Retinal pigment epithelial cell (primary cell): ENCODE measurements at places on chromosomes 12 and 14.

GRCh38 chr12:27366621-27367020 lies 34.0 kb downstream of the BMAL2 start:
- no peak for DNase-seq

GRCh38 chr12:91332302-91332701 lies 149.7 kb upstream of the DCN start:
- no peak for DNase-seq

GRCh38 chr14:24258548-24259265 lies 4.3 kb downstream of the TGM1 start:
- no peak for DNase-seq

- DNase-seq: no peak
Observed at GRCh38 chr12:63955831-63956666, 111.5 kb downstream of the SRGAP1 start.

GRCh38 chr14:76784881-76785280 lies 23.6 kb downstream of the VASH1 start:
- DNase-seq: peak; percentile 29

- DNase-seq: no peak
Observed at GRCh38 chr12:89791286-89791685, 82.6 kb upstream of the ATP2B1 start.

DNA sequence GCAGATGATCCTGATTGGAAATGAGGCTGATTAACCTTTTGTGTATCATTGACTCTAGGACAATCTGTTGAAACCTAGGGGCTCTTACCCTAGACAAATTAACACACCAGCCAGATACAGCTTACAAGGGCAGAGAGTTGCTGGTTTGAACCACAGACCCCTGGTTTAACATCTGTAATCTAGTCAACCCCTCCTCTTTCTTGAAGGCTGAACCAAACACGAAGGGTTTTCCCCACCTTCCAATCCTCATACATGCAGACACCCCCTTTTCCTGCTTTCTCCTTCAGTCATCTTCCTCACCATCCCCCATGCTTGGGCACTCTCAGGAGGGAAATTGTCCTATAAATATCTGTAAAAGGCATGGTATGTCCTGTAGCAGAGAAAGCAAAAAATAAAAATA lies 126.0 kb upstream of the HIF1A start:
- DNase-seq: no peak

DNA sequence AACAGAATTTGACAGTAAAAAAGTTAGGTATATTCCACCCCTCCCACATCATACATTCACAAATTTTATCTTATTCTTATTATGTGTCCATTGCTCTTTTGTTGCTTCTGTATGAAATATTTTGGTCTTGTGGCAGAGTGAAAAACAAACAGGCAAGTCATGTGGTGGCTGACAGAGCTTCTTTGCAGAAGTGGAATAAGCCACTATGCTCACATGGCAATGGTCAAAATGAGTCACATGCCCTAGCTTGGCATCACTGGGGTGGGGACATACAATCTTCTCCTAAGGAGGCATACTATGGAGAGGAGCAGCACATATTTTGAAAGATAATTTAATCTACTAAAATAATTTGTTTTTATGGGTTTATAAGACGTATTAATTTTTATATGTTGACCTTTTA lies 27.7 kb upstream of the CMA1 start:
- no peak for DNase-seq

- no peak for DNase-seq
Observed at GRCh38 chr12:107099917-107100316, 6.6 kb upstream of the CRY1 start.

DNA sequence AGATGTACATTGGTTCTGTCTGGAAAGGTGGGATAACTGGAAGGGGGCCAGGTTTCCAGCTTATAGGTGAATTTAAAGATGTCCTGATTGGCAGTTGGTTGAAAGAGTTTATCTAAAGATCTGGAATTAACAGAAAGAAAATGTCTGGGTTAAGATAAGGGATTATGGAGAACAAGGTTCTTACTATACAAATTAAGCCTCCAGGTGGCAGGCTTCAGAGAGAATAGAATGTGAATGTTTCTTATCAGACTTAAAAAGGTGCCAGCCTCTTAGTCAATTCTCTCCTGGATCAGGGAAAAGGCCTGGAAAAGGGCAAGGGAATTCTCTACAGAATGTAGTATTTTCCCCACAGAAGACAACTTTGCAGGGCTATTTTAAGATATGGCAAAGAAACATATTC lies 53.1 kb downstream of the CNTN1 start:
- no peak for DNase-seq

DNA sequence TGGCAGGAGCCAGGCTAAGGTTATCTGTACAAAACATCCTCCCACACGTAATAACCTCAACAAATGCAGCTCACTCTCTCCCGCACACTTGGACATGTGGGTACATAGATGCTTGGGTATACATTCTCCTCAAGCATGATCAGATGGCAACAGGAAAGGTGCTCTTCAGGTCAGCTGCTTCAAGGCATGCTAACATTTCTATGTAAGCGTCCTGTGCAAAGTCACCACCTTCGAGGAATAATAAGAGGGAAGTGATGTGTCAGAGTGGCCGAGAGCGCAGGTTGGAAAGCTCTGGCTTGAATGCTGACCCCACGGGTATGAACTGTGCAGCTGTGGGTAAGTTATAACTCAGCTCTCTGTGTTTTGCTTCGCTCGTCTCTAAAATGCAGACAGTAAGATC lies 24.2 kb upstream of the SLC6A12 start:
- DNase-seq: no peak

DNA sequence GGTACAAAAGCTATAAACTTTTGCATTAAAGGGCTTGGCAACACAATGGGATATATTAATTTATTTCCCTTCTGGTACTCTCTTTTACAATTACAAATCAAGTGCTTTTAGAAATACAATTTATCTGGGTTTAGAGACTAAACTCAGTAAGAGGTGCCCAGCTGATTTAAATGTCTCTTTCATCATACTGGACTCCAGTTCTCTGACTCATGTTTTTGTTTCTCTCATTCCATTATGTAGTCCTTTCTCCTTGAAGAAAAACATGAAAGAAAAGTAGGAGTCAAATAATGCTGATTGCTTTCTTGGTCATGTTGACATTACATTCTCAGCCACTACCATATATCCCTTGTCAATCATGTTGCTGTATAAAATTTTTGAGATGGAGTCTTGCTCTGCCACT lies 36.3 kb upstream of the CFL2 start:
- DNase-seq: no peak

GRCh38 chr12:43132291-43132690 lies 419.7 kb downstream of the ADAMTS20 start:
- no peak for DNase-seq

GRCh38 chr14:22184157-22184829 lies 404.7 kb downstream of the DAD1 start:
- no peak for DNase-seq

DNA sequence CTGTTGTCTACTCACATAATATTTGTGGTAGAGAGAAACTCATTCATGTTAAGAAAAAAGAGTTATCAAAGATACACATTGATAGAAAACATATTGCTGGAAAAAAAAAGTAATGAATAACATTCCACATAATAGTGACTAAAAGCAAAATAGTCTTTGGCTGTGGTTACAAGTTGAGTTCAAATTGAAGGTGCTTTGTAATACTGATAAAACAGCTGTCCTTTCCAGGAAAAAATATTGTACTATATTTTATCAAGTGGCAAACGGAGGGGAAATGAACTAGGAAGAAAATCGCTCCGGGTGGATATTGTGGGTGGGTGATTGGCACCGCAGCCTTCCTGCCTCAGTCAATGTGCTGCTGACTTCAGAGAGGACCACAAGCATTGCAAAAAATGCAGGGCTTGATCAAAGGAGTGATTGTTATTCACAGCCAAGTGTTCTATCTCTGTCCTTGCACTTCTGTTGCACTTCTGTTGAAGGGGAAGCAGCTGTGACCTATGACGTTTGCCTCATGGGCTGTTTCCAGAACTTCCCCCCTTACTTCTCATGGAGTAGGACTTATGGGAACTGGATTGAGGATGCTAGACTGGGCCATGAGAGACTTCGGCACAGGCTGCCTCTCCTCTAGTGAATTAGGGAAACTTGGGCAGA lies 114.4 kb downstream of the VRK1 start:
- no peak for DNase-seq

DNA sequence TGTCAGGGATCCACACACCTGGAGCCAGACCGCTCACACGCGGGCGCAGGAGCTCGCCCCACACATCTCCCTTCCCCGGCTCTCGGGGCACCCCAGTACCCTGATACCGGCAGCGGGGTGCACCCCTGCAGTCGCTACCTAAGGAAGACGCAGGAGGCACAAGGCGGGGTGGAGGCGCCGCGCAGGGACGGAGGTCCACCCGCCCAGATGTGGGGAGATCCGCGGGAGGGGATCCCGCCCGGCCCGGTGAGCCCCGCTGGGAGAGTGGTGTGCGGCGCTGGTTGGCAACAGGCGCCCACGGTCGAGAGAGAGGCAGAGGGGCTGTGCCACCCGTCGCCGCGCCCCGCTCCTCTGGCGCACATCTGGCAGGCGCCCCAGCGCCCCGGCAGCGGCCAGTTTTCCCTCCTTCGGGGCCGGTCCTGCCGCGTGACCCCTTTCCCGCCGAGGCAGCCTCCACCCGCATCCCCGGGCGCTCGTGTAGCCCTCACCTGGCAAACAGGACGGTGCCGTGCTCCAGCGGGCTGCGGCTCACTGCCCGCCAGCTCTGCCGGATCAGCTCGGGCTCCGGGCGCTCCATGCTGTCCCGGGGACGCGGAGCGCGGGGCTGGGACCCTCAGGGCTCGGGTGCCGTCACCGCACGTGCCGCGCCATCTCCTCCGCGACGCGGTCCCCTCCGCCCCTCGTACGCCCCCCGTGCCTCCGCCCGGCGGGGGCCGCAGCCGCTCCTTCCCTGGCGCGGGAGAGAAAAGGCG lies 469 bp downstream of the NGB start:
- no peak for DNase-seq

DNA sequence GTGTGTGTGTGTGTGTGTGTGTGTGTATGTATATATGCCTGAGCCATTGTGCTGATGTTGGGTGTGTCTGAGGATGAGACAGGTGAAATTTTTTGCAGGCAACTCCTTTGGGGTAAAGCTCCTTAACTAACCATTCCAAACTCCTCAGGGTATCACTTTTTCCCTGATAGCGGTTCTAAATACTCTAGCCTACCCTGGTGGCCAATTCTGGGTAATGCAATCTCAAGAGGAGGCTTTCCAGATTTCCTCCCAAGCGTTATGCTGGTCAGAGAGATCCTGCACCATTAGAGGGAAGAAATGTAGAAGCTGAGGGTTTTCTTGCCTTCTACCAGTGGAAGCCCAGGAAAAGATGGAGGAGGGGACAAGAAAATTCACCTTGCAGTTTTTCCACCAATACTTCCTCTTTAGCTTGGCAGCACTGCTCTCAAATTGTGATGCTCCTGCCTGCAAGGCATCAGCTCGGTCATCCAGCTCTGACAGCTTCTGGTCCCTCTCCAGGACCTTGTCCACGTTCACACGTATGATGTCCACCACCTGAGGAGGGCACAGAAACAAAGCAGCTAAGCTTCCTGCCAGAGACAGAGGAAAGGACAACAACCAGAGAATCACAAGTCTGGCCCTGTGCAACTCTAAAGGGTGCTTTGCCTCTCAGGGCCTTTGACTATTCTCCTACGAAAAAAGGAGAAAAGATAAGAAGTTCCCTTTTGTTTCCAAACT lies 4.9 kb downstream of the VAMP1 start:
- no peak for DNase-seq

GRCh38 chr14:61360796-61361525 lies 39.6 kb downstream of the PRKCH start:
- no peak for DNase-seq

GRCh38 chr14:64990296-64990695 lies 3.6 kb downstream of the FNTB start:
- DNase-seq: no peak

DNA sequence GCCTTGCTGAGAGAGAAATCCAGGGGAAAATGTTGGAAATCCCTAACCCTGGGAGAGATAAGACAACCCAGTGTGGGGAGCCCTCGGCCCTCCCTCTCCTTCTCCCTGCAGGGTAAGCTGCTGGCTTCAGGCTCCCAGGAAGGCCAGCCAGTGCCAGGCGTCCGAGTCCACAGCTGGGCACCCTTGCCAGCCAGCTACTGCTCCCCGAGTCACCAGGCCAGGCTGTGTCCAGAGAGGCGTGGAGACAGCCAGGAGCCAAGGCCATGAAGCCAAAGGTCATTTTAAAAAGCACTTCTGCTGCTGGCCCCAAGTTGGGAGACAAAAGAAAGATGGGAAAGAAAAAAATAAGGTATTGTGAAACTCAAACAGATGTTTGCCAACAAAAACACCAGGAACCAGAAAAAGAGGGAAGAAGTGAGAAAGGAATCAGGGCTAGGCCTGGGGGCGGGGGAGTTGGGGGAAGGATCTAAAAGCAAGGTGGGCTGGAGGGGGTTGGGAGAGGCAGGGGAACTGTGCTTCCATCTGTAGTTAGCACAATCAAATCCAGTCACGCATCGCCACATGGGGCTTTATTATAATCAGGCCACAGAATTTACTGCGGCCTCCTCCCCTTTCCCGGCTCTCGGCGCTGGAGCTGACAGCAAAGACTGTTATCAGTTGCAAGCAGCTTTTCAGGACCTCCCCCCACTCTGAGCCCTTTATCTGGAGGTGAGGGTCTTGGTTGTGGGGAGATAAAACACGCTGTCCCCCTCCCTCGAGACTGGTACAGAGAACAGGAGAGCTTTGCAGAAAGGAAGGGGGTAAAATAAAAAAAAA lies 33.5 kb downstream of the RBM19 start:
- DNase-seq: no peak

DNA sequence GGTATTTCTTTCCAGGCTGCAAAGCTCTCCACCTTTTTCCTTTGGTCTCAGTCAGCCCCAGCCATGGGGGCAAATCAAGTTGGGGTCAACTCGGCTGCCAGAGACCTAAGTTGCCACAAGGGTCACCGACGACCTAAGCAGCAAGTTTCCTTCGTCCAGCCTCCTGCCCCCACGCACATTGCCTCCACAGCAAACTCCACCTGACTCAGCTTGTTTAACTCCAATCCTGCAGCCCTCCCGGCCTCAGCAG lies 767 bp upstream of the KCNMB4 start:
- DNase-seq: no peak

- no peak for DNase-seq
Observed at GRCh38 chr14:100828031-100828769, 2.3 kb downstream of the MEG3 start.

DNA sequence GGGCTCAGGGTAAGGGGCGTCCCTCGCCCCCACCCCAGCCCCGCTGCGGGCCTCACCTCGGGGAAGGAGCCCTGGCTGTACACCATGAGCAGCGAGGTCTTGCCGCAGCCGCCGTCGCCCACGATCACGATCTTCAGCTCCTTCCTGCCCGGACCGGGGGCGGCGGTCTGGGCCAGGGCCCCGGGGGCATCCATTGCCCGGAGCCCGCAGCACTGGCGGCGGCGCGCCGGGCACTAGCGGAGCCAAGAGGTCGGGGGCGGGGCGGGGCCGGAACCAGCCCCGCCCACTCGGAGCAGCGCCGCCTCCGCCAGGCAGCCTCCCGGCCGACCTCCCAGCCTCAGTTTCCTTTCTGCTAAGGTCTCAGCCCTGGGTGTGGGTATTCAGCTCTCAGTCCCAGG lies at the start of gene RHOF:
Gene RHOF, minus strand, starts transcription at position 249 of the 398 bp plus-strand sequence. Its CDS starts 55 bp downstream, at position 194.
- no peak for DNase-seq

GRCh38 chr12:93657071-93657470 lies 20.1 kb upstream of the CRADD start:
- no peak for DNase-seq

GRCh38 chr12:126535971-126536370 lies 1470.7 kb downstream of the AACS start:
- no peak for DNase-seq

- no peak for DNase-seq
Observed at GRCh38 chr14:95225251-95225887, 68.0 kb upstream of the DICER1 start.

- DNase-seq: no peak
Observed at GRCh38 chr12:101962486-101962885, 85.1 kb downstream of the DRAM1 start.
